ENCODE measurements at places on chromosomes 5 and 9.

DNA sequence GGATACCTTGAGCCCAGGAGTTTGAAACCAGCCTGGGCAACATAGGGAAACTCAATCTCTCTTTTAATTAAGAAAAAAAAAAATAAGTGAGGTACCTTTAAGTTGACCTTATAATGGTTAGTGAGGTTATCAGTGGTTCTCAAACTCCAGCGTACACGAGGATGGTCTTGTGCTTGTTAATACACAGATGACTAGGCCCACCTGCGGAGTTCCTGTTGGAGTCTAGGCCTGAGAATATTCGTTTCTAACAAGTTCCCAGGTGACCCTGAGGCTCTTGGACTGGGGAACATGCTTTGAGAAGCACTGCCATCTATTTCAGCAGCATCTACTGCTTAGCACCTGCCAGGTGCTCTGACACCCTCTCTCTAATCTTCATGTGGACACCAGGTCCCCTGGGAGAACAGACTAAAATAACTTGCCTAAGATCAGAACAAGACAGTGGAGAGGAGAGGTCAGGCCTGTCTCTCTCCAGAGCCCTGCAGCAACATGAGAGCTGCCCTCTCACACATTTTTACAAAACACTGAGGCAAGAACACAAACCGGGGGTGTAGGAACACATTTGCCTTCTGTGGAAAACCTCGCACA is 24.6 kb downstream of the TLE1 start:
- no peak for DNase-seq

DNA sequence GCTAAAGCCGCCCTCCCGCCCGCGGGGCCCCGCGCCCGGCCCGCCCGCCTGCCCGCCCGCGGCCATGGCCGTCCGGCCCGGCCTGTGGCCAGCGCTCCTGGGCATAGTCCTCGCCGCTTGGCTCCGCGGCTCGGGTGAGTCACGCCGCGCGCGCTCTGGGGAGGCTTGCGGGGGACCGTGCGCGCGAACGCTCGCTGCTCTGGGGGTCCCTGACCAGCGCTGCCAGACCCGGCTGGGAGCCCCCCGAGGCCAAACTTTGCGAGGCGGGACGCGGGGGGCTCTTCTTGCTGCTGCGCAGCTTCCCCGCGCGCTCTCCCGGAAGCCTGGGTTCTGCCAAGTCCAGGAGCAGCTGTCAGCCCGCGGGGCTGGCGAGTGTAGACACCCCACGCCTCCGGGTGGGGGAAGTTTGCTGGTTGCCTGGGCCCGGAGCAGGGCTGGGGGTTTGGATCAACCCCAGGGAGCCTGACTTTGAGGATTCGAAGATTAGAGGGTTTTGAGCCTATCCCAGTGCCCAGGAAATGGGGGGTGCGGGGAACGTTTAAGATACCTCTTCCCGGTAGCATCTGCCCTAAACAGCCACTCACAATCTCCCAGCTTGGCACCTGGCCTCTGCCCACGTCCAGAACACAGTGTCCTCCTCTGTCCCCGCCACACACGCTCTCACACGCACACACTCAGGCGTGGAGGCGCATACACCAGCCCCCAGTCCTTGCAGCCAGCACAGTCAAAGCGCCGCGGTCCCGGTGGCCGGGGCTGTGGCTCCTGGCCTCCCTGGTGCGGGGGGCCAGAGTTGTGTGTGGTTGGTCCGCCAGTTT is 535 bp downstream of the UNC5A start:
- DNase-seq = no peak

GRCh38 chr5:126975796-126976195 is 54.6 kb downstream of the MARCHF3 start:
- DNase-seq = no peak

GRCh38 chr5:16759147-16759773 is 142.5 kb upstream of the RETREG1 start:
- DNase-seq = no peak

GRCh38 chr5:96658272-96658671 is 3.9 kb upstream of the CAST start:
- DNase-seq = no peak

DNA sequence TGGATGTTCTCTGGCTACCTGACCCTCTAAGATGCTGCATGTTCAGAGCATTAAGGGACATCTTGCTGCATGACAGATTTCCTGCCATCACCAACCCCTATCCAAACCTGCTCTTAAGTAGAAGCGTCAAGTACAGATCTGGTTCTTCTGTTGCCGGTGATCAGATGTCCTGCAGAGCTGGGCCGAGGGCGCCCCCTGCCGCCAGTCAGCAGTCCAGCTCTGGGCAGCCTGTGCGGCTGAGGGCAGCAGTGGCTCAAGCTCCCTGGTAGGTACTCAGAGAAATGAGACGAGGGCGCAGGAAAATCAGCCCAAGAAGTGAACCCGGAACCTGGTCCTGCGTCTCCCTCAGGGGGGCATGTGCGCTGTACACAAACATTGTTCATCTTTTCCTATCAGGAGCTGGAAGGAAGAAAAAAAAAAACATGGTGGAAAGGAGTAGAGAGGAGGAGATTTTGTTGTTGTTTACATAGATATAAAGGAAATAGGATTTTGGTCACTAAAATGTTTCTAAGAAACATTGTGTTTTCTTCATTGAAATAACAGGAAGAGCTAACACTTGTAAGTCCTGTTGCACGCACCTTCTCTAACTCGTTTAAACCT is 95.8 kb downstream of the CFAP90 start:
- no peak for DNase-seq

DNA sequence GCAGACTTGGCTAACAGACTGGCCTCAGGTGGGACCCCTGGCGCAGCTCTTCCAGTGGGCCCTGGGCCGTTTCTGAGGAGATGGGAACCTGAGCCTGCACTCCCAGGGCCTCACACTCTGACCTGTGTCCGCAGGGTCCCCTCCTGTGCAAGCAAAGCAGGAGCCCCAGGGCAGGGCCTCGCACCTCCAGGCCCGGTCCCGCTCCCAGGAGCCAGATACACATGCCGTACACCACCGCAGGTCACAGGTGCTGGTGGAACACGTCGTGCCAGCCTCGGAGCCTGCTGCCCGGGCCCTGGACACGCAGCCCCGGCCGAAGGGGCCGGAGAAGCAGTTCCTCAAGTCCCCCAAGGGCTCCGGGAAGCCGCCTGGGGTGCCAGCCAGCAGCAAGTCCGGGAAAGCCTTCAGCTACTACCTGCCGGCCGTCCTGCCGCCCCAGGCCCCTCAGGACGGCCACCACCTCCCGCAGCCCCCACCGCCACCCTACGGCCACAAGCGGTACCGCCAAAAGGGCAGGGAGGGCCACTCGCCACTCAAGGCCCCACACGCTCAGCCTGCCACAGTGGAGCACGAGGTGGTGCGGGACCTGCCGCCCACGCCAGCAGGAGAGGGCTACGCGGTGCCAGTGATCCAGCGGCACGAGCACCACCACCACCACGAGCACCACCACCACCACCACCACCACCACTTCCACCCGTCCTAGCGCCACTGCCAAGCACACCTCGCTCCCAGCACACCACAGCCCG is 29.2 kb downstream of the NKD2 start:
- no peak for DNase-seq
